ENCODE measurements at places on chromosomes 1 and 21. TPM values are rescaled to one million over a fixed set of nuclear protein-coding genes. Genes with fewer than 3 reads are reported as not detected.

JAM2 gene
- total RNA-seq: 6.6 TPM

FCGR2B gene
- not detected for total RNA-seq

NEXN gene
- total RNA-seq: 47.6 TPM

GPR157 gene
- 8.2 TPM for total RNA-seq

GRCh38 chr1:99218999-99219398 lies 45.3 kb upstream of the PLPPR4 start:
- H3K4me1 ChIP-seq: no peaks in the 10 kb centered on the region
- DNase-seq: no peak
- peaks cover 18% of the 10 kb centered on the region for H3K27me3 ChIP-seq
- no peak overlapping the region for H3K4me3 ChIP-seq
- H3K36me3 ChIP-seq: no peaks in the 10 kb centered on the region
- no peak overlapping the region for H3K27ac ChIP-seq
